A549 treated with GW870086 at 1 μM for 4 hours (cell line): ENCODE measurements at places on chromosomes 12 and 14. TPM values are rescaled to one million over a fixed set of nuclear protein-coding genes. Genes with fewer than 3 reads are reported as not detected.

The PROX2 gene
- not detected in 5 replicates for total RNA-seq

The PLD4 gene
- 0.10 to 0.25 TPM (median 0.13 TPM) in 3 of 5 replicates, not detected in the others for total RNA-seq

The GALNT4 gene
- total RNA-seq, result 7.6 to 14.5 TPM (median 13.0 TPM) in 5 replicates

The IFNG-AS1 gene
- not detected in 5 replicates for total RNA-seq

The FBLN5 gene
- 2.7 to 3.3 TPM (median 3.1 TPM) in 5 replicates for total RNA-seq

The GLRX5 gene
- 48.3 to 76.6 TPM (median 69.8 TPM) in 5 replicates for total RNA-seq

The SOAT2 gene
- total RNA-seq, result 0.06 to 0.44 TPM (median 0.40 TPM) in 5 replicates

The RTL1 gene
- total RNA-seq, result 0.19 to 0.30 TPM (median 0.24 TPM) in 5 replicates

The GLIPR1L1 gene
- total RNA-seq, result not detected in 5 replicates

The GZMB gene
- not detected in 5 replicates for total RNA-seq

The KRT6C gene
- total RNA-seq, result not detected in 5 replicates

The SLC38A2 gene
- 69.9 to 110 TPM (median 105 TPM) in 5 replicates for total RNA-seq

The TAS2R9 gene
- not detected in 5 replicates for total RNA-seq

The VDR gene
- 2.8 to 3.8 TPM (median 3.0 TPM) in 5 replicates for total RNA-seq

The ANHX gene
- not detected in 5 replicates for total RNA-seq

The RHOJ gene
- total RNA-seq, result not detected in 5 replicates

The CAPS2 gene
- total RNA-seq, result 0.38 to 2.1 TPM (median 1.2 TPM) in 5 replicates

The ZBTB42 gene
- 2.1 to 3.2 TPM (median 3.0 TPM) in 5 replicates for total RNA-seq

The RBMS2 gene
- total RNA-seq, result 8.6 to 11.0 TPM (median 10.8 TPM) in 5 replicates

The CIROP gene
- total RNA-seq, result not detected in 5 replicates

The KRT75 gene
- 0.08 to 0.26 TPM (median 0.10 TPM) in 5 replicates for total RNA-seq
